ENCODE measurements at places on chromosomes 1 and 21. TPM values are rescaled to one million over a fixed set of nuclear protein-coding genes. Genes with fewer than 3 reads are reported as not detected.
A peak's percentile ranks its signal among the peaks of the same experiment; 100 is the strongest.

GRCh38 chr1:41712695-41713094, 206.0 kb downstream of the HIVEP3 start:
- no peaks in the 10 kb centered on the region for H3K36me3 ChIP-seq
- DNase-seq, result no peak
- H3K27me3 ChIP-seq, result no peaks in the 10 kb centered on the region
- no peak overlapping the region for H3K4me3 ChIP-seq

DNA sequence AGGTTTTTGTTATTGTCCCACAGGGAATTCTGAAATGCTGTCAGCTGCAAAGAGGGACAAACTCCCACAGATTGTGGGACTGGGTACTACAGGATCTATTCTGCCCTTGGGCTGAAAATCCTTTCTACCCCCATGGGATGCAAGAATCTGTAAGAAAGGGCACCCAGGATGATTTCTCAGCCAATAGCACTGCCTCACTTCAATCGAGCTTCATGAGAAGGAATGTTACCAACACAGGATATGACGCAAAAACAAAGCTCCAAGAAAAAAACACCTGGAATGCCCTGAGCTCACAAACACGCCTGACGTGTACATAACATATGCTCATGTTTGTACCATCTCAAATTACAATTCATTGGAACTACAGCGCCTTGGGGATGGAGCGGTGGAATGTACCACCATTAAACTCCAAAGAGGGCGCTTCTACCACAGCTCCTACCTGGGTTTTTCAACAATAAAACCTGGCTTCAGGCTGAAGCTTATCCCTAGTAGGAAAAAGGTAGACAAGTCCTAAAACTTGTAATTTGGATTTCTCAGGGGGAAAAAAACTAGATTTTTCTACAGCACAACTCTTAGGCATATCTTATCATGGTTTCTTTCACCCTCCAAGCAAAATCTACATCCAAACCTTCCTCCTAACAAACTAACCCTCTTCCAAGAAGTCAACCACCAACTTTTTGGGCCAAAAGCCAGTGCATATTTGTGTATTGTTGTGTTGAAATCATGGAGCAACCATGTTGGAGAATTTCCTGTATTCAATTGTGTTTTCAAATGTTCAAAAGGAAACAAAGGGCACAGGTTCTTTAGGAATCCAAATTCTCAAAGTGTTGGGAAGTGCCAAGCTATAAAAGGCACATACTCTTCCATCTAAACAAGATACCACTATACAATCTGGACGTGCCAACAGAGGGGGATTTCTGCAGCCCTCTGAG, 78.9 kb downstream of the TGFBR3 start:
- H3K27me3 ChIP-seq, result no peaks in the 10 kb centered on the region
- H3K4me1 ChIP-seq, result peaks cover 41% of the 10 kb centered on the region
- DNase-seq, result no peak
- H3K4me3 ChIP-seq, result no peak overlapping the region
- H3K27ac ChIP-seq, result peak overlapping the region; percentile 90
- no peaks in the 10 kb centered on the region for H3K36me3 ChIP-seq

- no peaks in the 10 kb centered on the region for H3K27me3 ChIP-seq
- peaks cover 6% of the 10 kb centered on the region for H3K36me3 ChIP-seq
- peak overlapping the region; percentile 88 for H3K4me3 ChIP-seq
- peaks cover 20% of the 10 kb centered on the region for H3K4me1 ChIP-seq
- DNase-seq, result no peak
Observed at GRCh38 chr1:84619383-84620102, 45.3 kb upstream of the CTBS start.

Gene PRAMEF26
- not detected for total RNA-seq

GRCh38 chr1:118863688-118864087, 124.5 kb downstream of the TBX15 start:
- no peaks in the 10 kb centered on the region for H3K4me1 ChIP-seq
- no peaks in the 10 kb centered on the region for H3K36me3 ChIP-seq
- no peak overlapping the region for H3K4me3 ChIP-seq
- no peak overlapping the region for H3K27ac ChIP-seq
